ENCODE measurements at places on chromosomes 4 and X.

DNA sequence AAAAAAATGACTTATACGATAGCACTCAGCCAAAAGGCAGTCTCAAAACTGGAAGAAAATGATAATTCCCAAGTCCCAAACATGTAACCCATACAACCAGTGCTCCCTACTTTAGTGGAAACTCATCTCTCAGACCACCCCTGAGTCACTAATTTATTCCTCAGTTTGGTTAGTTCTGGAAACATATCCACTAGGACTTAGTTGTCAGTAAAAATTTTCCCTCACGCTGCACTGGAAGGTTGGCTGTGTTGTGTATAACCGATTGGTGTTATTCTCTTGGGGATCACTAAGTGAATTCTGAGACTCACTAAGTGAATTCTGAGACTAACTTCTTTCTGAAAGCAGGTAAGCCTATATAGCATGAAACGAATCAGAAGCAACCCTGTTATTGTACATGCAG lies 48.5 kb upstream of the GAB1 start:
- no peak for DNase-seq

GRCh38 chr4:170001745-170002267 lies 24.4 kb downstream of the MFAP3L start:
- DNase-seq: no peak

DNA sequence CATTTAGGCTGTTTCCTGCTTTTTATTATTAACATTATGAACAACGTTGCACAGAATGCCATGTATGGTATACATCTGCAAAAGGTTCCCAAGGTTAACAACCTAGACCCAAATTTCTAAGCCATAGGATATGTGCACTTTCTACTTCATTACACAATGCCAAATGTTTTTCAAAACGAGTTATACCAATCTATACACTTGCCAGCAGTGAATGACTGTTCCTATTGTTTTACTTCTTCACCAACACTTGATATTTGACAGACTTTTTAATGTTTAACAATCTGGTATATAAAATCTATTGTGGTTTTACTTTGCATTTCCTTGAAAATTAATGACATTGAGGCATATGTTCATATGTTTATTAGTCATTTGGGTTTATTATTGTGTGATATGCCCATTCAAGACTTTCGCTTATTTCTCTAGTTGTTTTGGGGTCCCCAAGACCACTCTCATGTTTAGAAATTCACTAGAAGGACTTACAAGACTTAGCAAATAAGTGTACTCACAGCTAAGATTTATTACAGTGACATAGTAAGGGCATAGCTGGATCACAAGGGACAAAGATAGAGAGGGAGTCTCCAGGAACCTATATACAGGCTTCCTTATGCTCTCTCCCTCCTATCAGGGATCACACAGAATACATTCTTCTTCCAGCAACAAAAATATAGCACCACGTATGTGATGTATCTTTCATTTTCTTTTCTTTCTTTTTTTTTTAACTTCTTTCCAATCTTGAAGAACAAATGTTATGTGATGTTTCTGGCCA lies 62.5 kb downstream of the TBCK start:
- no peak for DNase-seq

- DNase-seq: no peak
Observed at GRCh38 chr4:179285696-179286095, 1843.5 kb upstream of the AGA start.

DNA sequence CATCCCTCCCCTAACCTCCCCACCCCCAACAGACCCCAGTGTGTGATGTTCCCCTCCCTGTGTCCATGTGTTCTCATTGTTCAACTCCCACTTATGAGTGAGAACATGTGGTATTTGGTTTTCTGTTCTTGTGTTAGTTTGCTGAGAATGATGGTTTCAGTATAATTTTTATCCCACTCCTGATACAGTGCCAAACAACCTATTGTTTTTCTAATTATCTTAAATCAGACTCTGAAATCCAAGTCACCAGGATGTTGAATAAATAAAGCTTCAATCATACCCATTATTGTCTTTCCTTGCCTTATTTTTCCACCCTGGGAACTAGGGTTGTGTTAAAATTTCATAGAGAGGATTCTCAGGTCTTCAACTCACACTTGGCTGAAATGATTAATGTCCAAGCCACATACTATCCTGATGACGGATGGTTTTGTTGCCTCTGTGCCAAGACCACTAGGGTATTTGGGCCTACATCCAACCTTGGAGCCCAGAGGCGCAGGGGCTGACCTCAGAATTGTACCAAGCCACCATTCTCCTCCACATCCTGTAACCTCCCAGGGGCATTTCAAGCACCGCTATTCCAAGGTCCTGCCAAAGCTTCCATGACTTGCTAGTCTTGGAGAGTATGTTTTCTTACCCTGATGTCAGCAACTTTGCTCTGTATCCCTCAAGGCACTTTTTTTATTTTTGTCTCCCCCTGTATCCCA lies 332.4 kb downstream of the ARHGAP24 start:
- no peak for DNase-seq

DNA sequence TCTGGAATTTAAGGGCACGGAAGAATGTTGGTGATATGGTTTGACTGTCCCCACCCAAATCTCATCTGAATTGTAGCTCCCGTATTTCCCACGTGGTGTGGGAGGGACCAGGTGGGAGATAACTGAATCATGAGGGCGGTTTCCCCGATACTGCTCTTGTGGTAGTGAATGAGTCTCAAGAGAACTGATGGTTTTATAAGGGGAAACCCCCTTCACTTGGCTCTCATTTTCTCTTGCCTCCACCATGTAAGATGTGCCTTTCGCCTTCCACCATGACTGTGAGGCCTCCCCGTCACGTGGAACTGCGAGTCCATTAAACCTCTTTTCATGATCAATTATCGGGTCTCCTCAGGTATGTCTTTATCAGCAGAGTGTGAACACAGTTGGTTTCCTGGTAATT lies 25.6 kb upstream of the DHRSX start:
- no peak for DNase-seq

DNA sequence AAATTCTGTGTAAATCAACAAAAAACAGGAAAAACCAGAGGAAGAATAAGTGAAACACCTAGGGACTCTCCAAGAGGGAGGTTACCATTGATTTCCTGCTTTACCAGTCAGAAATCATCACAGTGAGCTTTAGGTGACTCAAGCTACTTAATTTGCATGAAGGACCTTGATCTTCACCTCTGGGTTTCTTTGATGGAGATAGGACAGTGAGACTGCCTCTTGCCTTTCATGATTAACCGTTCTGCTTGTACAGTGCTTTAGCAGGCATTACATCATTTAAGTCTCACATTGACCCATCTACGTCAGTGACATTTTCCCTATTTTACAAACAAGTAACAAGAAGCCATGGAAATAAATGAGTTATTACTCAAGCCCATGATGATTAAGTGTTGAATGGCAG lies 3.4 kb upstream of the GK start:
- DNase-seq: no peak

- no peak for DNase-seq
Observed at GRCh38 chr4:112361181-112361791, 64.1 kb downstream of the ALPK1 start.

DNA sequence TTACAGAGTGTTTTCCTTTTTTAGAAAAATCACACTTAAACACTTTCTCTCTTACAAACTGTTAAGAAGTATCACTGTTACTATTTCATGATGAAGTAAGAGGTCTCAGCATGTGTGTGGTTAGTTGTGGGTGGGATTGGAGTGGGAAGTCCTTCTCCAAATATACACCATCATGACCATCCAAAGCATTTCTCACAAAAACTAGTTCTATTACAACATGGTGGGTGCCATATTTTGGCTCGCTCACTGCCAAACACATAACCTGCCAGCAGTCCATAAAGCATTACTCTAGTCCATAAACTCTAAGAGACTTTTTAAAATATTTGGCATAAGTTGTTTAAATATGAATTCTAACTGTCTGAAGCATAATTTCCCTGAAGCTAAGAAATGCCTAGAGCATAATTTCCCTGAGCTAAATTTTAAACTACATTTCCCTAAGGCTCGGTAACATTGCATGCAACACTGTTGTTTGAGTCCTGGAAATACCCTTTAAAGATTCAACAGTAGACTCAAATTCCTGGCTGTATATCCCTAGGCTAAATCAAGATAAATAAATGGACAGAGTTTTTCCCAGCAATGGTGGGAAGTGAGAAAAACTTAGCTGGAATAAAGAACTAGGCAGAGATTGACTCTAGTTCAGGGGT lies 415.0 kb upstream of the INTU start:
- no peak for DNase-seq

Measured in NCI-H1694 (cell line).